HCT116 (cell line): ENCODE measurements at places on chromosomes 16 and 17. TPM values are rescaled to one million over a fixed set of nuclear protein-coding genes. Genes with fewer than 3 reads are reported as not detected.

The TM4SF5 gene
- total RNA-seq: not detected

The REXO5 gene
- 10.5 TPM for total RNA-seq

The HBA1 gene
- 4.9 TPM for total RNA-seq

The CACNG4 gene
- not detected for total RNA-seq

The TPSAB1 gene
- total RNA-seq: 0.25 TPM

The CNEP1R1 gene
- total RNA-seq: 14.6 TPM

The ULK2 gene
- total RNA-seq: 12.7 TPM
